ENCODE measurements at places on chromosomes 12 and 14.

DNA sequence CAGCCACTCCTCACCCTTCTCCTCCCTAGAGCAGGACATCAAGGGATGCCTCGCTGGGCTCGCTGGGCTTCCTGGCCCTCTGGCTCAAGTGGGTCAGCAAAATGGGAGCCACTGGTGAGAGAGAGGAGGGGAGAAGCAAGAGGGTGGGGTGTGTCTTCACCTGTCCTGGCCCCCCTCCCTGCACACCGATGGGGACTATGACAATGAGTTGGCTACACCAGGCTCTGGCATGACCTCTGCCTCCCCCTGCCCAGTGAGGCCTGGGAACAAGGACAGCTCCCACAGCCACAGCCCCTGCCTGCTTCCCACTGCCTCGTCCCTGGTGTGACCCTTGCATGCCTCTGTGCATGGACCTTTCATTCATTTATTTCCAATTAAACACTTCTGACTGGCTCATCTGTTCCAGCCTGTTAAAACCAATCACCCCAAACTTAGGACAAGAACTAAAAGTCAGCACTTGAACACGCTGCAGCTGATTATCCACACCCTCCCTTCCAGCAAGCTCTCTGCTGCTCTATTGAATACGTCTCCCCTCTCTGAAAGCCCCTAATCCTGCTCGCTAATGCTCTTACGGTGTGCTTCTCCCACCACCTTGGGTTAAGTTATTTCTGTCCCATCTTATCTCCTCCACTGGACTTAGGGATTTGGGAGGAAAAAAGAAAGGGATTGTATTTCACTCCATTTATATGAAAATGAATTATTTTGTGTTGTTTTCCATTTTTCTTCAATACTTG is 5.8 kb upstream of the PPP2R5C start:
- DNase-seq = no peak

GRCh38 chr12:64583771-64584421 is 26.4 kb upstream of the RASSF3 start:
- DNase-seq = peak; percentile 9

DNA sequence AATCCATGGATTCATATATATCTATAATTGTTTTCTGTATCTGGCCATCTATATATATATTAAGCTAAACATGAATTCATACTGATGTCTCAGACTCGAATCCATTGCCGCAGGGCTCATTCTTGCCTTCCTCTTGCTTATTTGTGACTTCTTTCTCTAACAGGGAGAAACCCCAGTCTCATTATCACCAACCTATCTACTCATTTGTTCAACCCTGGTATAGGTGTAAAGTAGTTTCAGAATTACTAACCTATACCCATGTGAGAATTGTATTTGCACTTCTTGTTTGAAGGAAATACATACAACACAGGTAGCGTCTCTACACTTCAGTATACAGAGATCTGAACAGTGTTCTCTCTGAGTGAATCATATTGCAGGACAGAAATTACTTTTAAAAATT is 77.7 kb downstream of the PTPN11 start:
- DNase-seq = no peak

- peak; percentile 5 for DNase-seq
Measured at GRCh38 chr12:25590011-25590721, 37.1 kb upstream of the LMNTD1 start.

GRCh38 chr12:26153421-26154154 is 28.8 kb upstream of the BHLHE41 start:
- DNase-seq = no peak

GRCh38 chr12:15932971-15933370 is 21.8 kb downstream of the DERA start:
- no peak for DNase-seq

DNA sequence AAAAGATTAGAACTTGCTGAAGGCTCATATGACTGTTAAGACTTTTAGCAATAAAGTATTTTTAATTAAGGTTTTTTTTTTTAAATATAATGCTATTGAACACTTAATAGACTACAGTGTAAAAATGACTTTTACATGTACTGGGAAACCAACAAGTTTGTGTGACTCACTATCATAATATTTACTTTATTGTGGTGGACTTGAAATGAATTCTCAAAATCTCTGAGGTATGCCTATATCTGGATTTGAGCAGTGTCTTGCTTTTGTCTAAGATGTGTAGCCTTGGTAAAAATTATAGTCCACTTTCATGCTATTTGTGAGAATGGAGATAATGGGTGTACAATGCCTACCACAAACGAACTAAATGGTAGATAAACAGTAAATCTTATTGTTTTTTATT is 33.9 kb upstream of the NAV3 start:
- no peak for DNase-seq

DNA sequence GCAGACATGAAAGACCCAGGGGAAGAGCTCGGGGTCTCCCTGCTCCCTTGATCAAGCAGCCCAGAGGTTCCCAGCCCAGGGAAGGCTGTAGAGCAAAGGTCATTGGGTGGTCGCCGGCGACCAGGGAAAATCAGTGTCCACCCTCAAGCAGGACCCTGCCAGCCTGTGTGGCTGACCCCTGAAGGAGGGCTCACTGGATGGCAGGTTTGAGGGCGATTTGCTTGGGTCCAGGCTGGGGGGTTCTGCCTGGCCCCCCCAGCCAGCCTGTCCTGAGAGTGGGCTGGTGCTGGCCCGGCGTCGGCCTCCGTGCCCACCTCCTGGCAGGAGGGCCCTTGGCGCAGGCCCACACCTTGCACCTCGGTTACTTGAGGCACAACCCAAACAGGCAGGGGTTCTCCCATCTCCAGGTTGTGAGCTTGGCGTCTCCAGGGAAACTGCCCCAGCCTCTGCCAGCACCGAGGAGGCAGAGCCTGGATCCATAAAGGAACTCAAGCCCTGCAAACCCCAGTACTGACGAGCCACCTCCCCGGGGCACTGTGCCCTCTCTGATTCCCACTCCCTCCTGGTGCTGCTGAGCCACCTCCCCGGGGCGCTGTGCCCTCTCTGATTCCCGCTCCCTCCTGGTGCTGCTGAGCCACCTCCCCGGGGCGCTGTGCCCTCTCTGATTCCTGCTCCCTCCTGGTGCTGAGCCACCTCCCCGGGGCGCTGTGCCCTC is 329.0 kb upstream of the SFSWAP start:
- DNase-seq = no peak

DNA sequence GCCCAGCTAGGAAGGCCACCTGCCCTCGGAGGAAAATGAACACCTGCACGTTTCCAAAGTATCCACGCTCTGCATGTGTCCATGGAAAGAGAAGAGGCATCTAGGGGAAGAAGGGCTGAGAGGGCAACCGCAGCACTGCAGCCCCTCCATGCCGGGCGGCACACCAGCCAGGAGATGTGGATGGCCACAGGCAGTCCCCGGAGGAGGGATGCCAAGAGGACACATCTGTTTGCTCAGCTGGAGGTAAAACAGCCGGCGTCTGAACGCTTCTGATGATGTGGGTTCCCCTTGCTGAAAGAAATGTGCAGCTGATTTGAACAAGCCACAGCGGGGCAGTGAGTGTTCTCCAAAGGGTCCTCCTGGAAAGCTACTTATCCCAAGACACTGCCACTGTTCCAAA is 34.0 kb downstream of the CHGA start:
- DNase-seq = no peak

GRCh38 chr14:105533391-105533790 is 7.0 kb downstream of the TMEM121 start:
- no peak for DNase-seq
